ENCODE measurements at places on chromosomes 5 and 9.

GRCh38 chr5:150778088-150778516 is 455 bp upstream of the SMIM3 start:
- DNase-seq = no peak

GRCh38 chr9:23537192-23538066 is 288.6 kb downstream of the ELAVL2 start:
- DNase-seq = no peak

DNA sequence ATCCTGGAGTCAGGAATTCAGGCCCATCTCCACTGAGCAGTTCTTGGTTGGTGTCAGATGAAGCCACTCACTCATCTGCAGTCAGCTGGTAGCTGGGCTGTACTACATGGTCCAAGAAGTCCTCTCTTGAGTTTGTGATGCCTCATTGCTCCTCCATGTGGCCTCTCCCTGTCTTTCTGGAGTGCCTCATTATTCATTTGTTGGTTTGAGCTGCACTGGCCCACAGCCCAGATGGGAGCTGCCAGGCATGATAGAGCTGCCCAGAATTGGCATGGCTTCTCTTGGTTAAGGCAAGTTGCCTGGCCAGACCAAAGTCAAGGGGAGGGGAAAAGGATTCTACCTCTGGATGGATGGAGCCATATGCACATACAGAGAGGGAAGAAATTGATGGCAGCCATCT is 8.0 kb downstream of the PTCD2 start:
- peak; percentile 68 for DNase-seq

- no peak for DNase-seq
Observed at GRCh38 chr9:96619124-96619465, 548 bp downstream of the CDC14B start.

DNA sequence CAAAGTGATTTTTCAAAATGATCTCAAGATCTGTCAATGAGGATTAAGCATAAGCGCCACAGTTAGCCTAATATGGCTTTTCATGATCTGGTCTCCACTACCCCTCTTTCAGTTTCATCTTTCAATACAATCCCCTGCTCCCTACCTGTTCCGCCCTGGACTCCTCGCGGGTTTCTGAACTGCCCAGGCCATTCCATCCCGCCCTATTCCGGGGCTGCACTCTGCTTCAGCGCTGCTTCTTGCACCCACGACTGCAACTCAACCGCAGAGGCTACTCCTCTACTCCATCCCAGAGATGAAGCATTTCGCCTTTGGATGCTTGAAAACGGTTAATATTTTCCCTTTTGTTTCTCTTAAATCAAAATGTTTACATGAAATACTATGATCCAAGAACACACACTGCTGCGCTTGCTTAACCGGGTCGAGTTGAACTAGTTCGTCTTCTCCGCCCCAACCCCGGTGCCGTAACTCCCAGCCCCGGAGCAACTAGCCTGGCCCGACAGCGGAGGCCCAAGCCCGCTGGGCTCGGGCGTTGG is 716 bp upstream of the OTULIN start:
- DNase-seq = peak; percentile 46

DNA sequence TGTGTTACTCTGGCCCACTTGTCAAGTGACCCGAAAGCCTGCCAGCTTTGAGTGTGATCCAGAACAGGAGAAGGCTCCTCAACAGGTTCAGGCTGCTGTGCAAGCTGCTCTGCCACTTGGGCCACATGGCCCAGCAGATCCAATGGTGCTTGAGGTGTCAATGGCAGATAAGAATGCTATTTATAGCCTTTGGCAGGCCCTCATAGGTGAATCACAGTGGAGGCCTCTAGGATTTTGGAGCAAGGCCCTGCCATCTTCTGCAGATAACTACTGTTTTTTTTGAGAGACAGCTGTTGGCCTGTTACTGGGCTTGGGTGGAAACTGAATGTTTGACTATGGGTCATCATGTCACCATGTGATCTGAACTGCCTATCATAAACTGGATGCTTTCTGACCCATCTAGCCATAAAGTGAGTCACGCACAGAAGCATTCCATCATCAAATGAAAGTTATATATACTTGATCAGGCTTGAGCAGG is 180.8 kb downstream of the CARTPT start:
- no peak for DNase-seq

GRCh38 chr5:71862507-71863060 is 143.5 kb downstream of the CARTPT start:
- peak; percentile 27 for DNase-seq

GRCh38 chr5:135891268-135891667 is 4.4 kb downstream of the IL9 start:
- DNase-seq = no peak

All from substantia nigra (tissue), 51 donors.